Large intestine (tissue), 12 donors: ENCODE measurements at places on chromosomes 5 and 9. TPM values are rescaled to one million over a fixed set of nuclear protein-coding genes. Genes with fewer than 3 reads are reported as not detected.

Gene NR5A1
- polyA plus RNA-seq: 0.09 TPM

DNA sequence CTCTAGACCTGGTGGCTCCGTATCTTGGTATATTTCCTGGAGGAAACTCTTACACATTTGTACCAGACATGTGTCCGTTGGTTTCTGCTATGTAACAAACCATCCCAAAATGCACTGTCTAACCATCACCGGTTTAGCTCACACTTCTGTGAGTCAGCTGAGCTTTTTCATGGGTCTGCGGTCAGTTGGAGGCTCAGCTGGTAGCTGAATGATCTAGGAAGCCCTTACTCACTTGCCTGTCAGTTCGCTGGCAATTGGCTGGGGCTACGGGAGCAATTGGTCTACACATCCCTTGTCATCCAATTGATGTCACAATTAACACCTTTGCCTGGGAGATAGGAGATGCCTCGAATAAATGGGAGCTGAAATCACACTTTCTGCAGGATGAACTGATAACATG is 11.6 kb upstream of the WHRN start:
- no peak for DNase-seq
- no peak overlapping the region for H3K4me3 ChIP-seq
- no peaks in the 10 kb centered on the region for H3K36me3 ChIP-seq
- H3K27me3 ChIP-seq: peaks cover 9% of the 10 kb centered on the region
- H3K27ac ChIP-seq: no peak overlapping the region

Gene MEGF10
- polyA plus RNA-seq: 1.3 TPM

Gene DAB2
- polyA plus RNA-seq: 178 TPM

DNA sequence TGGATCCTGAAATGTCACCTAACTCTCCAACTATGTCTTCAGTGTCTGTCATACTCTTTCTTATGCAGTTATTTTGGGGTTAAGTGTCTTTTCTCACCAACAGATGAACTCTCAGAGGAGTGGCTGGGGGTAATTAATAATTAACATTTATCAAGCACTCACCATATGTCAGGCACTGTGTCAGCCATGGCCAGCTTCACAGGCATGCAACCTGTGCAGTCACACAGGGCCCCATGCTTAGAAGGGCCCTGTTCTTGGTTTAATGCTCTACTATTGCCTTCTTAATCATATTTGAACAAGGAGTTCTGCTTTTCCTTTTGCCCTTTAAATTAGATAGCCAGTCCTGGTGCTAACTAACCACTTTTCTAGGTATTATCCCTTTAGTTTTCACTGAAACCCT is 3.4 kb upstream of the GRPEL2 start:
- no peaks in the 10 kb centered on the region for H3K27me3 ChIP-seq
- peak overlapping the region; percentile 76 for H3K27ac ChIP-seq
- peak; percentile 73 for DNase-seq

DNA sequence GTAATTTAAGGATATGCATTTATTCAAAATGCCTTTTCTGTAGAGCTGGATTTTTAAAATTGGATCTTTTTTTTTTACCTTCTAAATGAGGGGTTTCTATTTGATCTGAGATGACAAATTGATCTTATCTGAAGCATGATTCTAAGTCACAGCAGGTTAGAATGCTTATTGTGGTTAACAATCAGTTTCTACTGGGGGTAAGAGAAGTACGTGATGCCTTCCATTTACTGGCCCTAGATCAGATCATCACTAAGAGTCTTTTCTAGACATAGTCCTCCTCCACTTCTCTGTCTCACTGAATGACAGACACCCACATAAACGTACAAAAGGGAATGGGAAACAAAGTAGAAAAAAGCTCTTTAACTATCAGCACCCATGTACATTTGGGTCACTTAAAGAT is 231.9 kb downstream of the DMAC1 start:
- no peaks in the 10 kb centered on the region for H3K4me1 ChIP-seq
- no peak for DNase-seq
- no peak overlapping the region for H3K4me3 ChIP-seq
- H3K27me3 ChIP-seq: no peaks in the 10 kb centered on the region
- H3K36me3 ChIP-seq: no peaks in the 10 kb centered on the region

Gene NDST1
- polyA plus RNA-seq: 45.4 TPM

Gene LHX2
- 0.12 TPM for polyA plus RNA-seq

Gene HSD17B3
- polyA plus RNA-seq: 1.9 TPM

DNA sequence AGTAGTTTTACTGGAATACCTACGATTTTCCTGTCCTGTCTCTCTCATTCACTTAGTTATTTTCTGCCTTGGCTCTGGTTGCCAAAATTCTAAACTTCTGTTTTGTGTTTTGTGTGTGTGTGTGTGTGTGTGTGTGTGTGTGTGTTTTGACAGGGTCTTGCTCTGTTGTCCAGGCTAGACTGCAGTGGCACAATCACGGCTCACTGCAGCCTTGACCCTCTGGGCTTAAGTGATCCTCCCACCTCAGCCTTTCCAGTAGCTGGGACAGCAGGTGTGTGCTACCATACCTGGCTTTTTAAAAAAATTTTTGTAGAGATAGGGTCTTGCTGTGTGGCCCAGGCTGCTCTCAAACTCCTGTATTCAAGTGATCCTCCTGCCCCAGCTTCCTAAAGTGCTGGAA is 17.2 kb downstream of the UBE2D2 start:
- no peaks in the 10 kb centered on the region for H3K27me3 ChIP-seq
- H3K4me1 ChIP-seq: peaks cover 6% of the 10 kb centered on the region
- H3K4me3 ChIP-seq: no peak overlapping the region
- no peak overlapping the region for H3K27ac ChIP-seq

DNA sequence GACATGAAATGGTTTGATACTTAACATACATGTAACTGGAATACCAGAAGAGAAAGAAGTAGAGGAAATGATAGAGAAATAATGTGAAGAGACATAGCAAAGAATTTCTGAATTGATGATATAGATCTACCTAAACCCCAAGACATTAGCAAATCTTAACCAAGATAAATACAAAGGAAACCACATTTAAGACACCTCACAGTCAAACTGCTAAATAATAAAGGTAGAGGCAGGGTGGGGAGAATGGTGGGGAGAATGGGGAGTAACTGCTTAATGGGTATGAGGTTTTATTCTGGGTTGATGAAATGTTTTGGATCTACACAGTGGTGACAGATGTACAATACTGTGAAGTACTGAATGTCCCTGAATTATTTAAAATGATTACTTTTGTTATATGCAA is 17.5 kb downstream of the CARNMT1 start:
- peaks cover 10% of the 10 kb centered on the region for H3K36me3 ChIP-seq
- no peaks in the 10 kb centered on the region for H3K4me1 ChIP-seq

DNA sequence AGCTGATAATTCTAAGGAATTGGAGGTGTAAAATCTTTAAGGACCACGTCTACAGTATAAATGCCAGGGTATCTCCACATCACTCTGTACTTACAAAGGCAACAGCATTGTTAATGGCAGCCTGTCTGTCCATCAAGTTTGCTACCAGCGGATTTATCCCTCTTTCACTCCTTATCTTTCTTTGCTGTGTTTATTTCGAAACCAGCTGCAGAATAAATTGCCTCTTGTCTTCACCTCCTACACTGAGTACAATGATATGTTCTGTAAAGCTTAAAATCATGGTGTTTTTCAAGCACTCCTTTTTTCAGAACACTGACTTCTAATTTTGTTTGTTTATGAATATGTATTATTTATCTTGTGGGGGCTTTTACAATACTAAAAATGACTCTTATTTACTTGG is 1088.1 kb downstream of the NR2F1-AS1 start:
- no peaks in the 10 kb centered on the region for H3K27me3 ChIP-seq
- no peak overlapping the region for H3K4me3 ChIP-seq
- no peaks in the 10 kb centered on the region for H3K4me1 ChIP-seq
- no peaks in the 10 kb centered on the region for H3K36me3 ChIP-seq
- no peak for DNase-seq
